ENCODE measurements at places on chromosomes 1 and 21.

GRCh38 chr1:49356594-49356993 lies 579.9 kb upstream of the BEND5 start:
- no peak for DNase-seq

DNA sequence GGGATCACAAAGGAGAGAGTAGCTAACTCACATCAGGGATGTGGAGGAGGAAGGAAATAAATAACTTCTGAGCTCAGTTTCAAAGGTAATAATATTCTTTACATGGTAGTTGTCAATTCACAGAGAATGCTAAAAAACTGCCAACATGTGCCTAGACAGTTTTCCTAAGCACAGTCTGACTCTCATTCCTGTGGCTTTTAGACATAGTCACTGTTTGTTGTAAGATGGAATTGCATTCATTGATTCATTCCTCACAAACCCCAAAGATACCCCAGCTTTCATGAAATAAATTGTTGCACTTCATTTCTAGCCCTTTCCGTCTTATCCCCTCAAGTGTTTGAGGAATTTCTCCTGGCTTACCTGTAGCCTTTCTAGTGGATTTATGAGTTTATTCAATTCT lies 263.9 kb downstream of the NTNG1 start:
- no peak for DNase-seq

- DNase-seq, result no peak
These were observed 124.5 kb downstream of the PTPRC start for GRCh38 chr1:198763298-198763714.

DNA sequence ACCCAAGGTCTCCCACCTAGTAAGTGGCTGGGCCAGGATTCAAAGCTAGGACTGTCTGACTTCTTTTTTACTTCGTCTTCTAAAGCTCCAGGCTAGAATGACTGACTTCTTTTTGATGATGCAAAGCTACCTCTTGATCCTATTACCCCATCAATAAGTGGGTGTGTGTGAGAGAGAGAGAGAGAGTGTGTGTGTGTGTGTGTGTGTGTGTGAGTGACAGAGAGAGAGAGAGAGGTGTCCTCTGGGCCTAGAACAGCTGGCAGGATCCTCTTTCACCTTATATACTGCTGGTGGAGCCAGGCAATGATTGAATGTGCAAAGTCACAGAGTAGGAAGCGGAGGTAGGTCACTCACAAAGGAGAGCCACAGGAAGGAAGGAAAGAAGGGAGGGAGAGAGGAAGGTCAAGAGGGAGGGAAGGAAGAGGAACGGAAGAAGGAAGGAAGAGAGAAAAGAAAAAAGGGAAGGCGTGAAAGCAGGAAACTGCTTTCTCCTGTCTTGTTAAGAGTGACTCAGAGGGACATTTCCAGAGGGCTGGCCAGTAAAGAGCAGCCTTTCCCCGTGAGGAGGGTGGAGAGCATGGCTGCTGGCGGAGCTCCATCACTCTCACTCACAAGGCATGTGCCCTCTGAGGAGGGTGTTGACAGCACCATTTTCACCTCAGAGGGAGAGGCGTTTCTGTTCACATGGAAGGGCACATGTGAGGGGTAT lies 68.9 kb downstream of the CDC7 start:
- DNase-seq, result no peak
